ENCODE measurements at places on chromosomes 2 and 18.
A peak's percentile ranks its signal among the peaks of the same experiment; 100 is the strongest.

- no peak for DNase-seq
- no peaks in the 10 kb centered on the region for H3K27me3 ChIP-seq
- H3K27ac ChIP-seq = no peak overlapping the region
- peaks cover 9% of the 10 kb centered on the region for H3K4me1 ChIP-seq
Observed at GRCh38 chr2:5748391-5748790, 56.2 kb downstream of the SOX11 start.

DNA sequence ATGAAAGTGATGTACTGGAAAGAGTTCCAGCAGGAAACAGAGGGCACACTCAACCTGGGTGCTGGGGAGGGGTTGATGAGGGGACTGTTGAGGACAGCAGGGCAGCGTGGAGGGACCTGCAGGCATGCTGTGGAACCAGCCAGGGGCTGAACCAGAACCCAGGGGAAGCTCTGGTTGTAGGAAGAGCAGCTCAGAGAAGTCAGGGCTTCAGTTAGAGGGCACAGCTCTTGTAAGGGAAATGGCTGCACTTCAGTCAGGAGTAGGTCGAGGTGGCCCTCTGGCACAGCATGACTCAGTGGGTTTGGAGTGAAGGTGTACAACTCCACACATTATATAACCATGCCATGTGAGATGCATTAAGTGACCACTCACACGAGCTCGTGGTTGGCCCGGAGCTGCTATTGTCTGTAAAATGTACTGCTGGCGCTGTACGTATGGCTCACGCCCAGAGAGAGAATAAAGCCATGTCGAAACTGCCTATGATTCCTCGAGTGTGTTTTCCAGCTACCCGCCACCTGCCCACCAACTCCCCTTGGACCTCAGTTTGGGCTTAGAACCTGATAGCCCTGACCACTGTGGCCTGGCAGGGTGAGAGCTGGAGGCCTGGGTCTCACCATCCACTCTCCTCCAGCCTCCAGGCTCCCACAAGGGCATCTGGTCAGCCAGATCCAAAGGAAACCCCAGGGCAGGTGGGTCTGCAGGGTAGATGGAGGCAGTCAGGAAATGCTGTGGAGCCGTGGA, 136.5 kb upstream of the HS6ST1 start:
- no peaks in the 10 kb centered on the region for H3K36me3 ChIP-seq
- no peaks in the 10 kb centered on the region for H3K27me3 ChIP-seq
- no peaks in the 10 kb centered on the region for H3K4me1 ChIP-seq
- H3K27ac ChIP-seq = no peak overlapping the region
- no peak overlapping the region for H3K4me3 ChIP-seq

GRCh38 chr18:47635416-47635815, 295.0 kb downstream of the SMAD2 start:
- no peaks in the 10 kb centered on the region for H3K4me1 ChIP-seq
- no peak overlapping the region for H3K27ac ChIP-seq
- no peaks in the 10 kb centered on the region for H3K27me3 ChIP-seq

- peak; percentile 35 for DNase-seq
- no peak overlapping the region for H3K4me3 ChIP-seq
Observed at GRCh38 chr18:9782073-9782857, 74.2 kb downstream of the RAB31 start.

- H3K36me3 ChIP-seq = no peaks in the 10 kb centered on the region
- no peaks in the 10 kb centered on the region for H3K27me3 ChIP-seq
- H3K4me3 ChIP-seq = no peak overlapping the region
- DNase-seq = no peak
- H3K27ac ChIP-seq = no peak overlapping the region
Observed at GRCh38 chr2:239017491-239018098, 169.7 kb downstream of the TWIST2 start.

GRCh38 chr2:68156419-68156818, 1.3 kb upstream of the PNO1 start:
- H3K36me3 ChIP-seq = 0 out of 2 replicates have a peak, but pooled peaks cover 4% of the 10 kb centered on the region
- peak overlapping the region; percentile 94 for H3K4me3 ChIP-seq
- H3K4me1 ChIP-seq = peaks cover 2% of the 10 kb centered on the region
- no peaks in the 10 kb centered on the region for H3K27me3 ChIP-seq

GRCh38 chr2:183255411-183255810, 131.2 kb downstream of the NUP35 start:
- peaks cover 3% of the 10 kb centered on the region for H3K4me1 ChIP-seq
- H3K36me3 ChIP-seq = no peaks in the 10 kb centered on the region
- DNase-seq = no peak
- no peaks in the 10 kb centered on the region for H3K27me3 ChIP-seq
- H3K4me3 ChIP-seq = no peak overlapping the region

DNA sequence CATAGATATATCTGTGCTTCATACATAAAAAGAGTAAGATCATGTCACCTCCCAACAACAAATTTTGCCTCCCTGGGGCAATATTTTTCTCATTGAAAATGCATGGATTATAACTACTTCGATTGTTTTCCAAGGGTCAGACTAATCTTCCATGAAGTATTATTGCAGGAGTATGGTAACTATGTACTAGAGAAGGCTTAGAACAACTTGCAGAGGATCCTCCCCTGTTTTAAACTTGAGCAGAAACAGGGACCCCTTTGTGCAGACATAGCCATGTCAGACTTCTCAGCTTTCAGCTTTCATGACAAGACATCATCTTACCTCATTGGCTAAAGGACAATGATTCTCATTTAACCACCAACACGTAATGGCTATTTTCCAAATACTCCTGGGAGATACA, 13.2 kb upstream of the RAB27B start:
- H3K4me1 ChIP-seq = no peaks in the 10 kb centered on the region
- H3K36me3 ChIP-seq = no peaks in the 10 kb centered on the region
- no peak overlapping the region for H3K4me3 ChIP-seq
- no peak overlapping the region for H3K27ac ChIP-seq
- no peaks in the 10 kb centered on the region for H3K27me3 ChIP-seq

DNA sequence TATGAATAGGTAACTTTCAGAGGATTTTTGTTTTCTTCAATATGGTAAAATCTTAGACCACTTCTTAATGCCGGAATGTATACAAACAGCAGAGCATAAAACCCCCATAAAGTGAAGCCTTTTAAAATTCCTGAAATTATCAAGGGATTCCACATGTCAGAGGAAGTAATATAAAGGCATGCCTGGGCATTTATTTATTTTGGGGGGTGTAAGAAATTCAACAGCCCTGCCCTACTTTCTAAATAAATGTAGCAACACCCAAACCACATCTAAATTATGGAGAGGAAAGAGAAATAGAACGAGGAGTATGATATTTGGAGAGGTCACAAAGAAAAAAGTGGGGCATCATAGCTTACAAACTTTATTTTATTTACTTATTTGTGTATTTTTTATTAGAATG, 9.9 kb downstream of the CHST9 start:
- no peak for DNase-seq
- H3K4me1 ChIP-seq = no peaks in the 10 kb centered on the region
- H3K27ac ChIP-seq = no peak overlapping the region
- peak overlapping the region; percentile 38 for H3K4me3 ChIP-seq

GRCh38 chr2:157421331-157421944, 22.5 kb downstream of the CYTIP start:
- H3K4me1 ChIP-seq = no peaks in the 10 kb centered on the region
- no peaks in the 10 kb centered on the region for H3K27me3 ChIP-seq
- H3K36me3 ChIP-seq = no peaks in the 10 kb centered on the region
- no peak overlapping the region for H3K27ac ChIP-seq
- no peak for DNase-seq

- H3K27ac ChIP-seq = no peak overlapping the region
- H3K27me3 ChIP-seq = no peaks in the 10 kb centered on the region
Observed at GRCh38 chr2:222572751-222573174, 83.1 kb downstream of the FARSB start.

GRCh38 chr2:157853820-157854219, 22.3 kb downstream of the ACVR1 start:
- H3K27ac ChIP-seq = no peak overlapping the region
- H3K27me3 ChIP-seq = no peaks in the 10 kb centered on the region
- no peak for DNase-seq
- no peaks in the 10 kb centered on the region for H3K4me1 ChIP-seq
- H3K4me3 ChIP-seq = no peak overlapping the region

GRCh38 chr2:10918661-10919409, 7.1 kb downstream of the KCNF1 start:
- no peaks in the 10 kb centered on the region for H3K36me3 ChIP-seq
- H3K27me3 ChIP-seq = peaks cover 7% of the 10 kb centered on the region
- H3K4me3 ChIP-seq = no peak overlapping the region
- peaks cover 28% of the 10 kb centered on the region for H3K4me1 ChIP-seq
- no peak for DNase-seq
- no peak overlapping the region for H3K27ac ChIP-seq

DNA sequence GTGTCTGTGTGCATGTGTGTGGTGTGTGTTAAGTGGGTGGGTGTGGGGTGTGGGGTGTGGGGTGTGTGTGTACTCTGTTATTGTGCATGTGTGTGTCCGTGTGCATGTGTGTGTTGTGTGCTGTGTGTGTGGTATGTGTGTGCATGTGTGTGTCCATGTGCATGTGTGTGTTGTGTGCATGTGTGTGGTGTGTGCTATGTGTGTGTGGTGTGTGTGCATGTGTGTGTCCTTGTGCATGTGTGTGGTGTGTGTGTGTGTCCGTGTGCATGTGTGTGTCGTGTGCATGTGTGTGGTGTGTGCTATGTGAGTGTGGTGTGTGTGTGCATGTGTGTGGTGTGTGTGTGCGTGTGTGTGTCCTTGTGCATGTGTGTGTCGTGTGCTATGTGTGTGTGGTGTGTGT, 6.9 kb upstream of the OTOS start:
- no peak for DNase-seq
- H3K4me3 ChIP-seq = no peak overlapping the region
- H3K36me3 ChIP-seq = no peaks in the 10 kb centered on the region
- no peaks in the 10 kb centered on the region for H3K4me1 ChIP-seq

DNA sequence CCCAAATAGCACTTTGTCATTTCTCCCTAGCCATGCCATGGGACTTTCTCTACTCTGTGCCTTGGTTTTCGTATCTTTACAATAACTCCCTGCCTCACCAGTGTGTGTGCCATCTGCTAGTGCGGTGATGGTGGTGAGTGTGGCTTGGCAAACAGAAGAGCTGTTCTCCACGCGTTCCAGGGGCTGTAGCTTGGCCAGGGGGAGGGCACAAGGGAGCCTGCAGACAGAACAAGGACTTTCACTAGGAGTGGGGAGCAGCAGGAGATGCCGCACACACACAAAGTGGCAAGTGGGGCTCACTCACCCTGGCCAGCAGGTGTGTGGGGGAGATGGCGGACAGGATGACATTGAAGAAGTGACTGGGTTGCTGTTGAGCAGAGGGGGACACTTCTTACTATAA, 196.9 kb downstream of the HAUS1 start:
- H3K4me1 ChIP-seq = no peaks in the 10 kb centered on the region
- H3K4me3 ChIP-seq = no peak overlapping the region
- H3K27me3 ChIP-seq = no peaks in the 10 kb centered on the region
- DNase-seq = no peak
- no peaks in the 10 kb centered on the region for H3K36me3 ChIP-seq

DNA sequence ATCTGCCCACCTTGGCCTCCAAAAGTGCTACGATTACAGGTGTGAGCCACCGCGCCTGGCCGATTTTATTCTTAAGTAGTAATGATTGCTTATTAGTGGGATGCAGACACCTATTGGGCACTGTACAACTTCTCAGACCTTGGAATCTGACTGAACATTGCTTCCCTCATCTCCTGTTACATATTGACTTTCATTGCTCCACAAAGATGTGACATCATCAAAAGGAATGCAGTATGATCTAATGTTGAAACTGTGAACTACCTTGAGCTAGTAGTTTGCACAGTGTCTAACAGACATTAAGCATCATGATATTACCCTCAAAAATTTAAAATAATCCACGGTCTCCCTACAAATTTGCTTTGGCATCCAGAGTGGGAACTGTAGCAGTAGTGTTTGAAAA, 109.8 kb upstream of the SIX2 start:
- H3K27ac ChIP-seq = no peak overlapping the region
- H3K4me1 ChIP-seq = no peaks in the 10 kb centered on the region
- no peaks in the 10 kb centered on the region for H3K36me3 ChIP-seq
- no peak for DNase-seq
- no peaks in the 10 kb centered on the region for H3K27me3 ChIP-seq
- H3K4me3 ChIP-seq = no peak overlapping the region

GRCh38 chr2:27721335-27721734, 50.2 kb upstream of the MRPL33 start:
- no peak overlapping the region for H3K27ac ChIP-seq
- no peak for DNase-seq
- H3K4me1 ChIP-seq = peaks cover 30% of the 10 kb centered on the region
- no peaks in the 10 kb centered on the region for H3K36me3 ChIP-seq
- no peaks in the 10 kb centered on the region for H3K27me3 ChIP-seq

DNA sequence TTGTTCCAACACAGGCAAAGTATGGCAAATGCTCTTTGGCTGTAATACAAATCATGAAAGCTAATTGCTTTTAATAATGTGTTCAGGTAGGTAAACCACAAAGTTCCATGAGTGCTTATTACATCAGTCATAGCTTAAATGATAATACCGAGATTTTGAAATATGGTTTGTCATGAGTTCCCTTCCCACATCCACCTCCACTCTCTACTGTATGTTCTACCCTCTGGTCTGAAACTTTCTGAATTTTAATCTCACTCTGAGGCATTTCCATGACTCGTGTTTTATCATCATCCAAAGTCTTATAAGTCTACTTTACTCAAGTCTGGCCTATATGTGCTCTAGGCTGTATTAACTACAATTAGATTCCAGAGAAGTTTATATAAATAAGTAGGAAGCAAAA, 354.8 kb downstream of the AKAIN1 start:
- no peak overlapping the region for H3K4me3 ChIP-seq
- H3K27ac ChIP-seq = no peak overlapping the region
- H3K36me3 ChIP-seq = no peaks in the 10 kb centered on the region
- no peak for DNase-seq

DNA sequence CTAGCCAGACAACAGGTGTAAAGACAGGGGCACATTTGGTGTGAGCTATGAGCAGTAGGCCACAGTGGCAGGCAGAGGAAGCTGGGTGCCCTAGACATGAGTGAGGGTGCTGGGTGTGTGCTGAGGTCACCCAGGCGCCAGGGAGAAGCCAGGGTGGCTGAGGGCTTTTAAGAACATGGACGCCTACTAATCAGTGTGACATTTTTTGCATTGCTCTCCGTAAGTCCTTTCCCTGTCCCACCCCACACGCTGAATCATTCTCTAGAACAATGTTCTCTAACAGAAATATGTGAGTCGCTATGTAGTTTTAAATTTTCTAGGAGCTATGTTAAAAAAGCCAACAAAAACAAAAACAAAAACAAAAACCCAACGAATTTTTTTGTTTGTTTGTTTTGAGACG, 204.5 kb upstream of the REV1 start:
- DNase-seq = no peak
- no peaks in the 10 kb centered on the region for H3K4me1 ChIP-seq
- H3K27ac ChIP-seq = no peak overlapping the region
- no peaks in the 10 kb centered on the region for H3K36me3 ChIP-seq

DNA sequence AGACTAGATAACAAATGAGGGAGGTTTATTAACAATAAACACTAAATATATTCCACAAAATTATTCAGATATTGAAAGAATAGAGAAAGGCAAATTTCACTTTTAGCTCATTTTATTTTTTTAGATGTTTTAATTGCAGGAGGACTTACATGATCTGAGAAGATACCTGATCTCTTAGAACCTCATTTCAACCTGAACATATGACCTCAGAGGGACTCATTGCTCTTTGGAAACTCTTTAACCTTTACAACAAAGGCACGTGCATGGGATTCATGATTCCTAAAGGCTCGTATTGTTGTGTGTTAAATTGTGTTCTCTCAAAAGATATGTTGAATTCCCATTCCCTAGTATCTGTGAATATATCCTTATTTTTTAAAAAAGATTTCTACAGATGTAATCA, 35.7 kb upstream of the ITGA4 start:
- H3K36me3 ChIP-seq = no peaks in the 10 kb centered on the region
- no peaks in the 10 kb centered on the region for H3K4me1 ChIP-seq
- no peaks in the 10 kb centered on the region for H3K27me3 ChIP-seq
- no peak for DNase-seq
- H3K27ac ChIP-seq = no peak overlapping the region

Data from H1 (cell line).